ENCODE measurements at places on chromosomes 7 and 10.
A peak's percentile ranks its signal among the peaks of the same experiment; 100 is the strongest.

GRCh38 chr10:3225561-3225960, 53.0 kb upstream of the PITRM1 start:
- no peak for DNase-seq

DNA sequence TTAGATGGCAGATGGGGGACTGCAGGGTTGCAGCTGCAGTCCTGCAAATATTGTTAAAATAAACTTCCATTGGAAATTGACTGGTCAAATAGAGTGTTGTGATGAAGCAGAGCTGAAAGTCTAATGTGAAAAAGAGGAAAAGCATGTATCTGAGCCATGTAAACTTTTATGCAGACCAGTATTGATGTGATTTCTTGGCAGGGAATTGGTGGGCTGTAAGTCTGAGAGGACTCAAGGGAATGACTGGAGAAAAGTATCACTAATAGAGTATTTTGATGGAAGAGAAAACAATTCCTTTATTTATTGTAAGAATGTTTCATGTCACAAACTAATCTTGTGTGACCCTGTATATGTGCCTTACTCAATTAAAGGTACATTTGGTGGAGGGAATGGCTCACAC, 155.5 kb downstream of the PPP1R9A start:
- DNase-seq: peak; percentile 41

DNA sequence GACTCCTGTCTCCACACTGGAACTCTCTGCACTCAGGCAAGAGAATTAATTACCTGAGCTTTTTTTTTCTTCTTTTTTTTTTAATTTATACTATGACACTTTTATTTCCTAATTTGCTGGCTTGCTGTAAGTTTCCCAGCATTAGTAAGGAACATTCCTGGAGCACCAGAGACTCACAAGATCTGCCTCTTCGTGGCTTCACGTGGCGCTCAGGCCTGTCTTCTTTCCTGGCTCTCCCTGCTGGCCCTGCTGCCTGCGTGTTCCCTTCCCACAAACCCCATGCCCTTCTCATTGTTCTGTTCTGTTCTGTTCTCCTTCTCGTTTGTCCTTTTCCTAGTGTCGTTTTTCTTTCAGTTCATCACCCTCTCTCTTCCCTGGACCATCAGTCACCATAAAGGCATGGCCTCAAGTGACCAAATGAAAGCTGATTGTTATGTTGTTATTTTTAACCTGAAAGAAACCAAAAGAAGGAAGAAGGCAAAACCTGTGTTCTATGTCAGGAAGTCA, 591.6 kb upstream of the PFKP start:
- no peak for DNase-seq

- DNase-seq: peak; percentile 68
Observed at GRCh38 chr7:85023066-85023712, 163.7 kb downstream of the SEMA3D start.

DNA sequence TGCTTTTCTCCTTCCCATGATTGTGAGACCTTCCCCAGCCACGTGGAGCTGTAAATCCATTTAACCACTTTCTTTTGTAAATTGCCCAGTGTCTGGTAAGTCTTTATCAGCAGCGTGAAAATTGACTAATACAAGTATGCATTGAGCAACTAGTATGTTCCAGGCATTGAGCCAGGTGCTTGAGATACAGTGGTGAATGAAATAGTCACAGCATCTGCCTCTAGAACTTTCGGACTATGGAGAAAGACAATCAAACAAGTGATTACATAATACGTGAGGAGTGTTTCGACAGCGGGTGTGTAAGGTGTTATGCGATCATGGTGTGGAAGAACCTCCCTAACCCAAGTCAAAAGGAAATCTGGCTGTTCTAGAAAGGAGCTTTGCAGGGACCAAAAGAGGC, 21.6 kb upstream of the NUP205 start:
- no peak for DNase-seq

DNA sequence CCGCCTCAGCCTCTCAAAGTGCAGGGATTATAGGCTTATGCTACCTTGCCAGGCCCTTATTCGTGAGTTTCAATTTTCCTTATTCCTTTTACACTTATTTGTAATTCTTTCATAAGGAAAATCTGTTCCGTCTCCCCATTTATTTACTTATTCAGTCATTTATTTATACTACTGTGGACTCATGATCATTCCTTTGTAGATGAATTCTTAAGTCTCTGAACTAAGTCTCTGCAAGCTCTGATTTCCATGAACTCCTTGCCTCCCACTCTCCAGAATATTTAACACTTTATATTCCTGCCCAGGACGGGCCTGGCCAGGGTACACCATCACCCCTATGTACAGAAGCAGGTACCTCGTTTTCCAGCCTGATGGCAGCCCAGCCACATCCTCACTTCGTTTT, 39.4 kb downstream of the PFKFB3 start:
- DNase-seq: no peak

- DNase-seq: no peak
Observed at GRCh38 chr10:128895473-128895872, 571.6 kb upstream of the MGMT start.

- DNase-seq: no peak
Observed at GRCh38 chr10:128631801-128632241, 505.6 kb upstream of the MKI67 start.

DNA sequence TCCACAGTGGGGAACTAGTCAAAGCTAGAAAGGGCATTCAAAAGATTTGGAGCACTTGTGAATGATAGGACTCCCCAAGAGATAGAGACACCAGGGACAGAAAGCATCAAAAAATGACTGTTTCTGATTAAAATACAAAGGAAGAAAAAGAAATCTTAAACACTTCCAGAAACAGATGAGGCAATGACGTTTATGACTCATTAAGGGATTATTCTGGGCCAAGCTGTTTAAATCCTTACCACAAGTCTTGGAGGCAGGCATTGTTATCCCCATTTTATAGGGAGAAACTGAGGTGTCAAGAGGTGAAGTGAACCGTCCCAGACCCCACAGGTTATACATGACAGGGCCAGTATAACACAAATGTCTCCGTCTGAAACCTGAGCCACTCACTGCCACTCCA, 68.3 kb upstream of the AMPH start:
- DNase-seq: no peak

- DNase-seq: no peak
Observed at GRCh38 chr10:37703114-37703513, 154.3 kb downstream of the ZNF248 start.

DNA sequence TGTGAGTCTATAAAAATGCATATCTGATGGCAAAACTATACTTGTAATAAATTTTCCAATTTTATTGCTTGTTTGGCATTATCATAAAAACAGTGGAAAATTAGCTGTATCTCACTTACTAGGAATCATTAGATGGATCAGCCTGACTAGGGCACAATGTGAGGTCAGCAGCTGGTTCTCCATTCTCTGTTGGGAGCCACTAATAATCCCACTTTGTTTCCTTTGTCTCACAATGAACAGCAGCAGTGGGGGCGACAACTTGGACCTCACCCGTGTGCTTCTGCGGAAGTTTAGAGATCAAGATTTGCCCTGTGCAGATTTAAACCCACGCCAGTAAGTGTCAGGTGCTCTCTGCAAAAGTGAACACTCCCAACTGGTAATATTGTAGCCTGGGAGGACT, 295.5 kb downstream of the ABCA13 start:
- no peak for DNase-seq

GRCh38 chr10:70445718-70446657, 4.5 kb upstream of the NODAL start:
- DNase-seq: no peak

- DNase-seq: no peak
Observed at GRCh38 chr10:67815571-67816059, 22.4 kb downstream of the DNAJC12 start.

GRCh38 chr7:39252916-39253315, 275.2 kb downstream of the POU6F2 start:
- no peak for DNase-seq

DNA sequence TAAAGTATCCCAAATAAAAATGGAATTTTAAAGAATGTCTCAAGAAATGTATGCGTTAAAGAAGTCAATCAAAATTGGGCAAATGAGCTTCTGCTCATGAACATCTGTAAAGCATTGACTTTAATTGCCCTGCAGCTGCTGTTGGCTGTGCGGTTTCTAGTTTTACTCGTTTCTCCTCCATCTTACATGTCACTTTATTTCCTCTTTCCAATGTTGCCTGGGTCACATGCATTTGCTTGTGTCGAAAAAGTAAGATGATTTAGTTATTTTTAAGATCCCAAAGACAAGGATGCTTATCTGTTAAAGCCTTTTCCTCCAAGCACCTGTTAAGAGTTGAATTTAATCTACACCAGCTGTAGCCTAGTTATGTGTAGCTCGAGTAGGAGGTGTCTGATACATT, 310.4 kb downstream of the EXOC4 start:
- no peak for DNase-seq

GRCh38 chr7:129169686-129170440, 18.6 kb upstream of the SMO start:
- DNase-seq: no peak

GRCh38 chr7:32489788-32490126, 423 bp downstream of the LSM5 start:
- no peak for DNase-seq

DNA sequence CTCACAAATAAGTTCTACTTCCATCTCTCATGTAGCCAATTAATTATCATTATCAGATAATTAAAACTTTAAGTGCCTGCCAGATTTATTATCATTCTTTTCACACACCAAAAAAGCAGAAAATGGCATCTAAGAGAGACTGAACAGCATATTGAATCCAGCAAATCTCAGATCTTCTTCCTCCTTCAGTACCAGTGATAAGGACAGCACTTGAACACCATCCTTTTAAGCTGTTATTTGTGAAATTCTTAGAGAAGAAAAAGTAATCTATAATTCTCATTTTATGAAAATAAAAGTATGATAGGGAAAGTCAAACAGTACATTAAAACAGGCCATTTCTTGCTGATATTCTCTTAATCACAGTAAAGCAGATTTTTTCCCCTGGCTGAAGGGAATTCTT, 104.5 kb downstream of the ELAPOR2 start:
- no peak for DNase-seq

DNA sequence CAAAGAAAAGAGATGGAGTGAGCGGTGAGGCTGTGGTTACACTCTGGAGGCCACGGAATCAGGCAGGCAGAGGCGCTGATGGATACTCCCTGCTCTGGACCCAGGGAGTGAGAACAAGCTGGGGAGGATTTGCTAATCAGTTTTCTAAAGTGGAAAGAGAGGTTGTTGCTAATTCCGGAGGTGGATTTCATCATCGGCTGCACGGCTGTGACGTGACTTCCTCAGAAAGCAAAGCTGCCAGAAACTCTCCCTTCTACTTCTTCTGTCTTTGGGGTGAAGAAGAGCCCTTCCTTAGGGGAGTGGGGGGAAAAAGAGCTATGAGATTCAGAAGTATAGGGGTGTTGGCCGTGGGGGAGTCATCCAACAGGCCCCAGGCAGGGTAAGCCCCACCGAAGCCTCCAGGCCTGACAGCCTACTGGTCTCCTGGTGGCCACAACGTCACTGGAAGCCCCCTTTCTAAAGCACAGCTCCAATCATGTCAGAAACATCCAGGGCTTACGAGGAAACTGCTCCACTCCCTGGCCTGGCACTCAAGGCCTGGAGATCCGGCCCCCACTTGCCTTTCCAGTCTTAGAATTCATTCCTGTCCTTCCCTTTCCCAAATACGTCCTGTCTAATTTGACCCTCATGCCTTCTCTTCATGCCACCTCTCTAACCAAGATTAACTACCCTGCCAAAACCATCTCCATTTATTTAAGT, 114.5 kb downstream of the HIP1 start:
- peak; percentile 43 for DNase-seq

GRCh38 chr10:61028861-61029361, 84.9 kb upstream of the RHOBTB1 start:
- DNase-seq: no peak

Data from Ammon's horn (tissue), 1 donor.